ENCODE measurements at places on chromosomes 13 and 19.

DNA sequence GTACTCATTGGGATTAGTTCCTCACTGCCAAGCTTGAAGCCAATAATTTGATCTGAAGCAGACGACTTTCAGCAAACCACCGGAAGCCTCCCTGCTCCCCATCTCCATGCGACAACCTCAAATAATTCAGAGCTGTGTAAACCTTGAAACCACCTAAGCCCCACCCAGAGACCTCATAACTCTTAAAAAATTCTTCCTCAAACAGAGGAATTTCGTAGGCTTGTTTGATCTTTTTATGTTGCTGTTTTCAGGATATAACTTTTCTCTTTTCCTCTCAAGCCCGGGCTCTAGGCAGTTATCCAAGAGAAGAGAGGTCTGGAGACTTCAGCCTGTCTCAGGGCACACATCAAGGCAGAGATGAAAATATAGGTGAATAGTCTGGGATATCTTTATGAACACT lies 311.6 kb downstream of the KCNRG start:
- DNase-seq: no peak

GRCh38 chr13:53568491-53568890 lies 539.9 kb downstream of the OLFM4 start:
- DNase-seq: no peak

DNA sequence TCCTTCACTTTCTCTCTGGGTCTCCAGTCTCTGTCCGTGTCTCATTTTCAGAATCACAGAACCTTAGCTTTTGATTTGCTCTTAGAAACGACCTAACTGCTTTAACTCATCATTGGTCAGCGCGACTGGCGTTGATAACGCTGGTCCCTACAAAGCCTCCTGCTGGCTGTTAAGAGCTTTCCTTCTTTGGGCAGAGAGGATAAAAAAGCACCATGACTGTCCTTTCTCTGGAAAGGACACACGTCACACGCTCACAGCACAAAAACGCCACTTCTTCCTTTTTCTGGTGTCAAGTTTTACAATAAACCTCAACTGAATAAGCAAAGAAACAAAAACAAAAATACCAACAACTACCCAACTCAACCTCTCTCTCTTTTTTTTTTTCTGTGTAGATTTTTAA lies 1.7 kb upstream of the KLK12 start:
- no peak for DNase-seq

GRCh38 chr13:77574096-77574495 lies 38.6 kb downstream of the SCEL start:
- no peak for DNase-seq

Measured in activated CD8-positive, alpha-beta memory T cell treated with anti-CD3 and anti-CD28 coated beads for 48 hours (primary cell).